ENCODE measurements at places on chromosomes 11 and 22.

- no peak for DNase-seq
These were observed 347.9 kb upstream of the NCAM1 start for GRCh38 chr11:112613051-112613972.

DNA sequence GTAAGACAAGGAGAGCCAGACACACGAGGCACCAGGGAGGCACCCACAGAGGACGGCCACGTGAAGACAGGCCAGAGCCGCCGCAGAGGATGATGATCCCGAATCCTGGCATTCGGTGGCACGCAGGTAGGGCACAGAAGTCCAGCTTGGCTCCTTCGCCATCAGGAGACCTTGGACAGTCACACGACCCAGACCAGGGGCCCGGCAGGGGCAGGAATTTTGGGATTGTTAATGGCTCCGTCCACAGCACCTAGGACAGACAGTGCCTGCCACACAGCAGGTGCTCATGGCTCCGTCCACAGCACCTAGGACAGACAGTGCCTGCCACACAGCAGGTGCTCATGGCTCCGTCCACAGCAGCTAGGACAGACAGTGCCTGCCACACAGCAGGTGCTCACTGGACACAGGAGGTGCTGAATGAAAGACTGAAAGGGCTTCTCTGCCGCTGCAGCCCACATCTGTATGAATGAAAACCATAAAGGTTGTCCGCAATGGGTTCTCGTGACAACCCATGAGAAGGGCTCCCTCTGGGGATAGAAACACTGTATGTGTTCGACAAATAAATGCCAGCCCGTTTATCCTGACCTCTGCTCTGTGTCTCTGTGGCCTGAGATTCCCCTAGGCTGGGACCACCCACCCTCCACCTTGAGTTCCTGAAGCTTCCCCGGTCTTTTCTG lies 341.6 kb downstream of the CTTN start:
- DNase-seq = no peak

- DNase-seq = no peak
These were observed 39.1 kb upstream of the PRAME start for GRCh38 chr22:22598144-22598543.

DNA sequence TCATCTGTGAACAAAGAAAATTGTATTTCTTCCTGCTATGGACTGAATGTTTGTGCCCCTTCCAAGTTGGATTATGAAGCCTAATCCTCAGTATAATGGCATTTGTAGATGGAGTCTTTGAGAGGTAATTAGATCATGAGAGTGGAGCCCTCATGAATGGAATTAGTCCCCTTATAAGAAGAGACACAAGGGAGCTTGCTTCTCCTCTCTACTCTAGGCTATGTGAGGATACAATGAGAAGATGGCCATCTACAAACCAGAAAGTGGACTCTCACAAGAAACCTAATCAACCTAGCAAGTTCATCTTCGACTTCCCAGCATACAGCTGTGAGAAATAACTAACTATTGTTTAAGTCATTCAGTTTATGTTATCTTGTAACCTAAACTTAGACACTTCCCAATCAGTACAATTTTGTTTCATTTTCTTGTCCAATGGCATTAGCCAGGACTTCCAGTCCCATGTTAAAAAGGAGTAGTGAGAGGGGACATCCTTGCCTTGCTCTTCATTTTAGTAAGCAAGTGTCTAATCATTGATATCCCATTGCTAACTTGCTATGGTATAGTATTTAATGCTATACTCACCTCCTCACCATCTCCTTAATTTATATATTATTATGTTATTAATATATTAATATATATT lies 45.7 kb downstream of the PDGFD start:
- no peak for DNase-seq

GRCh38 chr11:16759857-16760508 lies 21.5 kb downstream of the C11orf58 start:
- no peak for DNase-seq

GRCh38 chr11:117654281-117655255 lies 142.4 kb downstream of the DSCAML1 start:
- DNase-seq = no peak

- DNase-seq = peak; percentile 62
These were observed 22.2 kb upstream of the UBASH3B start for GRCh38 chr11:122633219-122633829.

GRCh38 chr11:33329705-33330329 lies 72.6 kb downstream of the HIPK3 start:
- DNase-seq = peak; percentile 69

DNA sequence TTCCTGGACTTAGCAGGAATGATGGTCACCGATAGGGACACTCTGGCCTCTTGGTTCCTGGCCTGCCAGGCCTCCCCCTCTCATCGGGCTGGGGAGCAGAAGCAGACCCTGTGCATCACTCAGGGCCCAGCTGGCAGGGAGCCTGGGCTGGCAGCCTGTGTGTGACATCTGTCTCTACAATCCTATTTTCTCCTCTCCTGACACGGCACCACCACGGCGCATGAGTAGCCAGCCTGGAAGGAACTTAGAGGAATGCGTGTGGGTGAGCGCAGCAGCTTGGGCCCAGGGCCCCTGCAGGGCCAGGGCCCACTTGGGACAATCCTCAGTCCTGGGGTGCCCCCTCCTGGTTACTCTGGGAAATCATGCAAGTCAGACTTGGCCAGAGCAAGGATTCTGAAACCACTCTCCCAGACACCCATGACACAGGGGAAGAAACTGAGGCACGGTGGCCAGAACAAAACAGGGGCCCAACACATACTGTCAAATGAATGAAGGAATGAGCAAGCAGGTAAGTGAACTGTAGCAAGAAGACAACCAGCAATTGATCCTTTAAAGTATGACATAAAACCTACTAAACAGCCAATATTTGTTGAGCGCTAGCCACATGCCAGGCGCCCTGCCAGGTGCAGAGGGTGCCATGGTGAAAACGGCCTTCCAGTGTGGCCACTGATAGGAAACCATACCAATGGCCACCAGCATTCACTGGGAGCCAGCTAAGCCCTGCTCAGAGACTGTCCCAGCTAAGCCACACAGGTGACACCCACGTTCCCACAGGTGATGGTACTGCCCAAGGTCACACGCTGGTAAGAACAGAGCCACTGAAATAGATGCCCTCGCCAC lies 13.3 kb downstream of the RSPH14 start:
- peak; percentile 91 for DNase-seq

DNA sequence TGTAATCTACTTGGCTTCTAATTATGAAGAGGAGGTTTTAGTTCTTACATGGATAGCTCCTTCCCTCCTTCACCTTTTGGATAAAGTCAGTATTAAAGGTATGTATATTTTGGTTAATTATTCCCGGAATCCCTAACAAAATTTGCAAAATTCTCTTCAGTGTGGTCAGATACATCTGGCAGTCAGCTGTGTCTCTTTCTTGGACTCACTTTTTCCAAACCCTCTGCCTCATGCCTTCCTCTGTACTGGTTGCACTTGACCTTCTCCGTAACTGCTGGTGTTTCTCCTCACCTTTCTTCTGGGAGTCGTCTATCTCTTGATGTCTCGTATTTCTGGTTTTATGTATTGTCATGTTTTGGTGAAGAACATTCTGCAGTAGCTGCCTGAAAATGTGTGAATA lies 62.5 kb downstream of the PPP6R3 start:
- DNase-seq = no peak

DNA sequence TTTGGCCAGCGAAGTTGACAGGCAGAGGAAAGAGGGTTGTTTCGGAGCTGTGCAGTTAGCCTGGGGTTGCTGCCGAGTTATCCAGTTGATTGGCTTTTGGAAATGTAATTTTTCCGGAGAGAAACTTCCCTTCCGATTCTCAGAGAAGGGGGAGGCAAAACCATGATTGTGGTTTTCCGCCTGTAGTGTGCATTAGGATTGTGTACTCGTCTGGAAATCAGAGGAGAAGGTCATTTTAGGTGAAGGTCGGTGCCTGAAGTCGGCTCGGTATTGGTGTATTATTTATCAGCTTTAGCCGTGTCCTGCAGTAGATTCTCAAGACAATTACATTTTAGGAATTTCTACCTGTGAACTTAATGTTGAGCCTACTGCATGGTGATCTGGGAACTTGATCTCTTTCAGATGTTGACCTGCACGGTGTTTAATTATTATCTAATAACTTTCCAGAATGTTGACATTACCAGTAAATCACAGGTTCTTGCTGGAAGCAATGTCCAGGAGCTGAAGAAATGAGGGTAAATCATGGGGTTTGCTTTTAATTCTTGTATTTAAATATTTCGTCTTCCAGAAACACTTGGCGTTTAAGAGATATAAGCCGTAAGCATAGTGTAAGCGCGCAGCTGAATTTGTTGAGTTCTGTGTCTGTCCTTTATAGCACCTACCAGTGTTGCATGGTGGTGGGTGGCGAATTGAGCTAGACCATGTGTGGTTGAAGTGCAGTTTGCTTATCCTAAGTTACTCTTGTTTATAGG lies 1.3 kb downstream of the ARHGEF12 start:
- peak; percentile 22 for DNase-seq

DNA sequence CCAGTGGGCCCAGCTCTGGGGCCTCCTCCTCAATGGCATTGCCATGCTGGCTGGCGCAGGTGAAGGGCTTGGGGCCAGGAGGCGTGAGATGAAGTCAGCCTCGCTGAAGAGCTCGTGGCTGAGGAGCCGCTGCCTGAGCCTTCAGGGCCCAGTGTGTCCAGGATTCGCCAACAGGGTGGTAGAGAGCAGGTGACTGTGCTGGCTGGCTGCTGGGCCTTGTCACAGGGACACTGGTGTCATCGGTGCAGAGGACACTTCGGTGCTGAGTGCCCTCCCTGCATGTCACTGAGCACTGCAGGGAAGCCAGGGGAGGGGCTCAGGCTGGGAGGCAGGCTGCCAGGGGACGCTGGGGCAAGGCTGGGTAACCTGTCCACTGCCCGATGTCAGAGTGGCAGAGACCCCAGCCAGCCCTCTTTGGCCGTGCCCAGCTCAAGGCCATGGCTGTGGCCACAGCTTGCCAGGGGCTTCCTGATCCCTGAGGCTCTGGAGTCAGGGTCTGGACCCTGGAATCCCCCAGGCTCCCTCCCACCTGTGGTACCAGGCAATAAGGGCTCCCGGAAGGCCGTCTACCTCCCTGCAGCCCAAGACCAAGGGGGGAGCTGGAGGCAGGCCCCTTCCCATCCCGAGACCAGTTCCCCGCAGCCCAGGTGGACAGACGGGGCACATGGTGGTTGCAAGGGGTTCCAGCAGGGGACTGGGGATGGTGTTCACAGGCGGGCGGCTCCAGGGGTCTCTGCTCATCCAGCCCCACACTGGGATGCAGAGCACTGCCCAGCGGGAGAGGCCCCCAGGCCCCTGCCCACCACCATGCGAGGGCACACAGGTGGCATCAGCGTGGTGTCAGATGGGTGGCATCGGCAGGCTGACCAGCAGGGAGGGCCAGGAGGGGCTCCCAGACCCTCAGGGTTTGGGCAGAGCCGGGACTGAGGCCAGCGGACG lies 63.9 kb downstream of the ARFGAP3 start:
- no peak for DNase-seq

DNA sequence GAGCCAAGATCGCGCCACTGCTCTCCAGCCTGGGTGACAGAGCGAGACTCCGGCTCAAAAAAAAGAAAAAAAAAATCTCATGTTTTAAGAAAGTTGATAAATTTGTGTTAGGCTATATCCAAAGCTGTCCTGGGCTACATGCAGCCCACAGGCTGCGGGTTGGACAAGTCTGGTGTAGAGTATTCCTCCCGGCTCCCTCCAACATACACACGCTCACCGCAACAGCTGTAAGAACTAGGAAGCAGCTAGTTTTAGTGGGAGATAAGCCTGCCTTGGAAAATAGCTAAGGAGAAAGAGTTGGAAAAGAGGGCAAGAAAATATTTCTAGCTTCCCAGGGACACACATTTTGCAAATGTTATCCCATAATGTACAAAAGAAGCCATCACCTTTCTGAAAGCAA lies 46.6 kb downstream of the CELF1 start:
- DNase-seq = no peak

- no peak for DNase-seq
These were observed 6.7 kb upstream of the SF1 start for GRCh38 chr11:64784813-64785581.

- DNase-seq = no peak
These were observed 5.5 kb upstream of the P2RY6 start for GRCh38 chr11:73266646-73267020.

- DNase-seq = peak; percentile 30
These were observed at the start of gene ABCC8 for GRCh38 chr11:17476317-17477083. ABCC8 (minus strand) TSS chr11:17476845; CDS start chr11:17476776, 69 bp downstream.

- DNase-seq = no peak
These were observed 90.8 kb upstream of the APOA1 start for GRCh38 chr11:116928102-116928777.

- DNase-seq = no peak
These were observed 80.0 kb upstream of the CRTAM start for GRCh38 chr11:122758339-122758738.

GRCh38 chr11:28767574-28767973 lies 659.4 kb downstream of the METTL15 start:
- DNase-seq = no peak

GRCh38 chr11:113504586-113504985 lies 29.4 kb upstream of the DRD2 start:
- DNase-seq = no peak

GRCh38 chr11:122451911-122452310 lies 203.6 kb upstream of the UBASH3B start:
- no peak for DNase-seq
